Stimulated activated CD8-positive, alpha-beta memory T cell treated with anti-CD3 and anti-CD28 coated beads, Interleukin-7, amount 100 ng/mL, for 48 hours (primary cell): ENCODE measurements at places on chromosomes 6 and 20.

DNA sequence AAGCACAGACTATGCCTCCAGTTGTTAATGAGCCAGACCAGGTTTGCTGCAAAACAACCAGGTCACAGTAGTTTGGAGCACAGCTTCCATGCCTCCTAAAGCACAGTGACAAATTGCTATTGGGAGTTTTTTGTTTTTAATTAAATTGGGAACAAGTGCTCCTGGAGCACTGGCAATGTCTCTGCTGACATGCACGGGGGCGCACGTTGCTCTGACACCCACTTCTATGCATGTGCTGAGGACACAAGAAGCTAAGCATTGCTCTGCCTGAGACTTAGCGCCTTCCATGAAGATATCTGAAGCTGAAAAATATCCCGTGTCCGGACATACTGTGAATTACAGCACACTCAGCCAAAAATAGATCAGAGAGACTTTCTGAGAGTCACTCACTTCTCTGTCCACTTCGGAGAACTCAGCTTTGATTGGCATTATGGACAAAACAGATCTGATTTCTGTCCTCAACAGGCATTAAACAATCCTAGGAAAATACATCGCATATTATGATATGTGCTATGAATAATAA lies 18.6 kb upstream of the GGTLC1 start:
- no peak for DNase-seq

GRCh38 chr6:24547243-24547642 lies 52.5 kb downstream of the ALDH5A1 start:
- peak; percentile 10 for DNase-seq

GRCh38 chr6:20170455-20171148 lies 41.7 kb downstream of the MBOAT1 start:
- no peak for DNase-seq

GRCh38 chr6:52725143-52725534 lies 38.1 kb downstream of the GSTA2 start:
- DNase-seq, result no peak

DNA sequence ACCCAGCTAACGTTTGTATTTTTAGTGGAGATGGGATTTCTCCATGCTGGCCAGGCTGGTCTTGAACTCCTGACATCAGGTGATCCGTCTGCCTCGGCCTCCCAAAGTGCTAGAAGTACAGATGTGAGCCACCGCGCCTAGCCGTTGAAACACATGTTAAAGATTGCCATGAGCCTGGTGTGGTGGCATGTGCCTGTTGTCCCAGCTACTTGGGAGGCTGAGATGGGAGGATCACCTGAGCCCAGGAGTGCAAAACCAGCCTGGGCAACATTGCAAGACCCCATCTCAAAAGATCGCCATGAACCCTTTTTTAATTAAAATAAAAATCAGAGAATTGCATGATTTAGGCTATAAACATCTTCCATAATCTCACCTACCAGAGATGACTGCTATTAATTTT lies 2.7 kb downstream of the EFCAB8 start:
- DNase-seq, result no peak

DNA sequence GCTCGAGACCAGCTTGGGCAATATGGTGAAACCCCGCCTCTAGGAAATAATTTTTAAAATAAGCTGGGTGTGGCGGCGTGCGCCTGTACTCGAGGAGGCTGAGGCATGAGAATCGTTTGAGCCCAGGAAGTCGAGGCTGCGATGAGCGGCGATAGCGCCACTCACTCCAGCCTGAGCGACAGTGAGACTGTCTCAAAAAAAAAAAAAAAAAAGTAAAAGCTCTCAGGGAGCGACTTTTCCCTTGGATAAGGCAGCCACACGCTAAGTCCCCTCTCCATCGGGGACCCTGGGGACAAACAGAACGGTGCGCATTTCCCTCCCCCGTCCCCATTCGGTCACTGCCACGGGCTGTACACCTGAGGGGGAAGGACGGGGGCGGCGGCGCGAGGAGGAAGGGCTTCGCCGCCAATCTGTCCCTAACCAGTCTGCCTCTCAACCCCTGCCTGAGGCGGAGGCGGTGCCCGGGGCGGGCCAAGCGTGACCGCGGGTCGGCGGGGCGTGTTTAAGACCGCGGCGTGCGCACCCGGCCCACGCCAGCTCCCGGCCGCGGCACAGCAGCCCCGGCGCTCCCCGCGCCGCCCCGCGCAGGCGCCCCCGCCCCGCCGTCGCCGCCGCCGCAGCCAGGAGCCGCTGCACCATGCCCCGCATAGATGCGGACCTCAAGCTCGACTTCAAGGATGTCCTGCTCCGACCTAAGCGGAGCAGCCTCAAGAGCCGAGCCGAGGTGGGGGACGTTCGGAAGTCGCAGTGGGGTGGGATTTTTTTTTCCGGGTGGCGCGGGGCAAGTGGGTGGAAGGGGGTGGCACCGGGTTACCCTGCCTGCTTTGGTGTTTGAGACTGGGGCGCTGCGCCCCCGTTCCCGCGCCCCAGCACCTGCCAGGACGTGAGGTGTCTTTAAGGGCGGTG lies at the start of gene GMPR:
Gene GMPR, plus strand, starts transcription at position 531 of the 906 bp plus-strand sequence. Its CDS starts 107 bp downstream, at position 638.
- peak; percentile 52 for DNase-seq

- no peak for DNase-seq
These were observed 186.5 kb downstream of the MAFB start for GRCh38 chr20:40502576-40502975.

- no peak for DNase-seq
These were observed 251.3 kb downstream of the ANKRD60 start for GRCh38 chr20:57977141-57977540.

DNA sequence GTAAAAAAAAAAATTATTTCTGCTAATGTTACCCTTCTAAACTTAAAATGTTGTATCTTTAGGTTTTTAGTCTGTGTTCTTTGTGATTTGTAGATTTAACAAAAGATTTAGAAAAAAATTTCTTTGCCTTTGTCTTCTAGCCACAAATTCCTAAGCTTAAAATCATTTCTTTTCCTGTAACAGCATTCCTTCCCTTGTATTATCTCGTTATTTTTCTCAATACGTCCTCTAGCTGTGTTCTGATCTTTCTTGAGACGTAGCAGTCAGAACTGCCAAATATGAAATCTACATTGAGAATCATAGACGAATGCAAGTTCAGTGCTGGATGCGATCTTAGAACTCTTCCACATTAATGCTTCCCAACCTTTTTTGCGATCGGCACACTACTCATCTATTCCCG lies 283.1 kb downstream of the UTRN start:
- no peak for DNase-seq

- DNase-seq, result no peak
These were observed 9.7 kb downstream of the NOL7 start for GRCh38 chr6:13624871-13625288.

- DNase-seq, result no peak
These were observed 280.4 kb downstream of the FOXC1 start for GRCh38 chr6:1890071-1890470.

DNA sequence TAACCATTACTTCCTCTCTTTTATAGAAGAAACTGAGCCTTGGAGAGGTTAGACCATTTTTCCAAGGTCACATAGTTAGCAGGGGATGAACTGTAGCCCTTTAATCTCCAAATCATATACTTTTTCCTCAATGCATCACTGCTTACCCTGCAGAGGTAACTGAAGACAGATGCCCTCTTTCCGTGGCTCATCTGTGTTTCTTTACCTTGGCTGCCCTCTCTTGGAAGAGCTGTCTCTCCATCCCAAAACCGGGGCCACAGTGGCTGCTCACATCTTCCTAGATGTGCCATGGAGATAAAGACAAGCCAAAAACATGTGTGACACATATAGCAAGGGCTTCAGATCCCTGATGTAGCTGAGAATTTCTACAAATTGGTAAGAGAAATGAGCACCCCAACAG lies 581 bp upstream of the ALDH8A1 start:
- DNase-seq, result no peak

- DNase-seq, result no peak
These were observed 1.6 kb downstream of the CPNE5 start for GRCh38 chr6:36837686-36838085.

- no peak for DNase-seq
These were observed 94.7 kb downstream of the RPP40 start for GRCh38 chr6:4909063-4909706.

- DNase-seq, result no peak
These were observed 584 bp downstream of the KIF13A start for GRCh38 chr6:17986656-17987446.

- DNase-seq, result no peak
These were observed 52.6 kb downstream of the E2F3 start for GRCh38 chr6:20454204-20454824.

DNA sequence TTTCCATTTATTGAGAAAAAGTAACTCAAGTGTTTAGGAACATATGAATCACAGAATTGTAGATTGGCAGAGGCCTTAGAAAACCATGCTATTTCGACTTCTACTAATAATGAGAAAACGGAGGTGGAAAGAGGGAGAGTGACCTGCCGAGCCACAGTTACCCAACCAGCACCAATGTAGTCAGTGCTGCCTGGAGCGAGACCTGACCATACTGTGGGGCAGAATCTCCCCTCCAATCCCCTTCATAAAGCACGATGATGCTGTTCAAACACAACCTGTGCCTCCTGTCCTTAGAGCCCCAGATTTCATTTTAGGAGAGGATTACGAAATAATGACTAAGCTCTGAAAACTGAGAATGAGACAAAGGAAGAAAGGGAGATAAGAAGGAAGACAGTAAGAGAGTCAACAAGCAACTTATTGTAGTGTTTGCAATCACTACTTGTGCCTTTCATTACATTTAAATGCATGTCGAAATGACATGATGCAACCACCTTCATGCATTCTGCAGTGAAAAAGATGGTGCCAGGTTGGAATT lies 70.6 kb downstream of the ATXN1 start:
- peak; percentile 62 for DNase-seq

- no peak for DNase-seq
These were observed 17.2 kb upstream of the NOX3 start for GRCh38 chr6:155472886-155473285.

GRCh38 chr6:100850174-100850573 lies 31.0 kb downstream of the ASCC3 start:
- no peak for DNase-seq

DNA sequence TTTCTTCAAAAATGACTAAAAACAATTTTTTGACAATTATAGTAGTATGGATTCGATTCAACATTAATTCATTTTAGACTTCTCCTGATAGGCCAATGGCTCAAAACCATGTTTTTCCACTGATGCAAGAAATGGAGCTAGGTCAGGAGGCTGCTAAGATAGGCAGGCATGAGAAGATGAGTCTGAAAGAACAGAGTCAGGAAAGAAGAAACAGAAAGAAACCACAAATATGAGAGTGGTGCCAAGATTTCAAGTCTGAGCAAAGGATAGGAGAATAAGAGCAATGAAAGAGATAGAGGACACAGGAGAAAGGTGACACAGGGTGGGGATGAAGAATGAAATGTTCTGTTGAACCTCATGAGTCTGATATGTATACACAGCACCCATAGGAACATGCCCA lies 112.2 kb downstream of the TASP1 start:
- no peak for DNase-seq

- DNase-seq, result no peak
These were observed 14.9 kb upstream of the TTPAL start for GRCh38 chr20:44460795-44461141.

- no peak for DNase-seq
These were observed 122.7 kb downstream of the LY86 start for GRCh38 chr6:6711031-6711785.

- no peak for DNase-seq
These were observed 56.4 kb downstream of the TTI1 start for GRCh38 chr20:37976887-37977286.

DNA sequence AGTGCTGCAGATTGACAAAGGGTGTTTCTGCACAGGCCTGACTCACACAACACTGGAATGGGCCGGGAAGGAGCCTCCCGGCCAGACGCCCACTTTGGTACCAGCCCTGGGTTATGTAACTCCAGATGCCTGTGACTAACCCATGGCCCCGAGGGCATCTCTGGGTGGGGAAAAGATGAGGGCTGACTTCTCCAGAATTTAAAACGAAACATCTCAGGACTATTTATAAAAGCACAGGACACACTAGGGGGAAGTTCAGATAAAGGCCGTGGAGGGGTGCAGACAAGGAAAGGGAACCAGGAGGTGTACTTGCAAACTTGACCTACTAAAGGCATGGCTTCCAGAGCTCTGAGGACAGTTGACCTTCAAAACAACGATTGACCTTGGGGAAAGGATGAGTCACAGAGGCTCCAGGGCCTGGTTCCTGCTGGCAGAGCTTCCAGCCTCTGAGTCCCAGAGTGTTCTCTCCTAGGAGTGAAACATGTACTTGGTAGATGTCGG lies 196.9 kb downstream of the NFATC2 start:
- no peak for DNase-seq

DNA sequence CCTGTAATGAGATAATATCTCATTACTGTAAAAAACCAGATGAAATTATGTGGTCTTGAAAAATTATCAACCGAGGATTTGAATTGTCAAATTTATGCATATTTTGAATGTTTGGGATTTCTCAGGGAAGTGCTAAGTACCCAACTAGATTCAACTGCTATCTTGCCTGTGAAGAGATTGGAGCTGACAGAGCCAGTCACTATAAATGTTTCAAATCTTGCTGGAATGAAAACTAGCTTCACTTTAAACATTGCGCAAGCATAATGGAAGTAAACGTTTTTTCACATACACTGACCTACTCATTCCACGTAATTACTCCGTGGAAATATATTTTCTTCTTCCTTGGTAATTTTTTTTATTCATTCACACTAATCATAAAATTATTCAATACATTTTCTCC lies 46.7 kb downstream of the TMEM170B start:
- no peak for DNase-seq

DNA sequence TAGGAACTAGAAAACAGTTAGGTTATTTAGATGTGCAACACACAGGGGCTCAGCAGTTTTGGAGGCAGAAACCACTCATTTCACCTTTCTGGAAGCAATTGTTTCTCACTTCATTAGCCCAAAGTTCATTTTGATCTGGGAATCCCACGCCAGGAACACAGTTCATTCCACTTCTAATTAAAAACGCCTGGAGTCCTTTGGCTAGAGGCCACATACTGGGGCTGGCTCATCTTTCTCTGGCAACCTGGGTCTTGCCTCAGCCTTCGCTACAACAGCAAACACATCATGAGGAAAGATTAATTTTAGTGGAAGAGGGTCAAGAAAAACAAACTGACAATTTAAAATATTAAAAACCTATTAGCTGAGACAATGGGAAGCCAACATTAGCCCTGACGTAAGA lies 69.7 kb downstream of the RFPL4B start:
- no peak for DNase-seq

- no peak for DNase-seq
These were observed 503.9 kb downstream of the ADGRB3 start for GRCh38 chr6:69138893-69139494.

- no peak for DNase-seq
These were observed 17.4 kb downstream of the LY86 start for GRCh38 chr6:6605873-6606272.

GRCh38 chr20:24783631-24784492 lies 165.2 kb upstream of the CST7 start:
- no peak for DNase-seq

DNA sequence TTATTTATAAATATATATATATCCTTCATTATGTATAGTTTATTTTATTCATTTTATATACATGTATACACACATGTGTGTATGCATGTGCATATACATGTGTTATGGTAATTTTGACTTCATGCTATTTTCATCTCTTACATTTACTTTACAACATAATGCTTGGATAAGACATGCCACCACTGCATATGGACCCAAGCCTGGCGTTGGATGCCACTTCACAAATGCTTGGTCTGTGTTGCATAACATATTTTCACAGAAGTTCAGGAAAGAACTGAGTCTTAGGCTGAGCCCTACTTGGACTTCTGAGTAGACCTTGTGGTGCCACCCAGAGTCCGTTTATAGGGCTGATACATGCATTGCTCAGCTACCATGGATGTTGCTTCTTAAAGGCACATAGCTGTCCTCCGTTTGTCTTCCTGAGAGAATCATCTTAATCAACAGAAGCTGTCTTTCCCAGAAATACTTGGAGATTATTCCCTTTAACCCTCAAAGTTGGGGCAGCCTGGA lies 337.8 kb downstream of the BTBD3 start:
- DNase-seq, result no peak

GRCh38 chr20:15176929-15177328 lies 839.5 kb upstream of the FLRT3 start:
- DNase-seq, result no peak
